Activated CD4-positive, alpha-beta T cell treated with anti-CD3 and anti-CD28 coated beads, Interleukin-2, amount 50 U/mL, for 24 hours (primary cell): ENCODE measurements at places on chromosomes 16 and 17.

GRCh38 chr16:72604375-72604774, 432.4 kb upstream of the PMFBP1 start:
- DNase-seq: no peak

GRCh38 chr17:37710344-37710886, 34.4 kb downstream of the HNF1B start:
- no peak for DNase-seq

DNA sequence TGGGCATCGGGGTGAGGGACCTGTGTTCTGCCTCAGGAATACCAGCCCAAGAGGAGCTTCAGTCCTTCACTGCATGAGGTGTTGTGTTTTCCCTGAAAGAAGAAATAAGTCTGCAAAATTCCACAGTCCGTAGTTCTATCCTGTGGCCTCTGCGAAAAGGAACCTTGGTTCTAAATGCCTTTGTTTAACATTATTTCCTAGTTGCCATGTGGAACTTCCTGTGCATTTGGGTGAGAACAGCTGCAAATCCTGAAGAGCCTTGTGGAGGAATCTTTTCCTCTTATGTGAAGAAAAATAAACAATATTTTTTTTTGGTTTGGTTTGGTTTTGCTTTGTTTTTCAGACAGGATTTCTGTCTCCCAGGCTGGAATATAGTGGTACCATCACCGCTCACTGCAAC, 9.8 kb downstream of the PSKH1 start:
- no peak for DNase-seq

DNA sequence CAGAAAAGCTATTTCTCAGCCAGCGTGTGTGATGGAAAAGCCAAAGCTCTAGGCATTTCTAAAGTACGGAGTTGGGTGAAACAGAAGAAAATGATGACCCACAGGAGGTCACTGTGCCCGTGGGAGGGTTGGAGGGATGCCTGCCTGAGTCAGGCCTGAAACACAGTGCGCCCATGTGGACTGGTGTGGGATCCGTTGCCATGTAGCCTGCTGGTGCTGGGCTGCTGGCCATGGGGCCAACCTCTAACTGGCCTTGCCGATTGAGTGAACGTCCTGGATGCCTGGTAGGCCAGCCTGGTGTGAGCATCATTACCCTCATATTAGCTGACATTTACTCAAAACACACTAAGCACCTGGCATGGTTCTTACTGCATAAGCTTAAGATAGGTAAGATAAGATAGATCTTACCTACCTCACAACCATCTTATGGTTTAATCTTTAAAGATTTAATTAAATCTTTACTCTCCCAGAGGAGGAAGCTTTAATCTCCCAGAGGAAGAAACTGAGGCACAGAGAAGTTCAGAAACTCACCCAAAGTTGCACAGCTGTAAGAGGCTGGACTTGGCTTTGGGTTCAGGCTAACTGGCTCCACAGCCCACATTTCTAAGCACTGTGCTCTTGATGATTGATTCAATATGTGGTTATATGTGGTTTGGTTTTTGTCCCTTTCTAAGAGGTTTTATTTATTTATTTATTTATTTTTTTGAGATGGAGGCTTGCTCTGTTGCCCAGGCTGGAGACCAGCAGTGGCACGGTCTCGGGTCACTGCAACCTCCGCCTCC, 15.7 kb downstream of the MGAT5B start:
- DNase-seq: no peak

DNA sequence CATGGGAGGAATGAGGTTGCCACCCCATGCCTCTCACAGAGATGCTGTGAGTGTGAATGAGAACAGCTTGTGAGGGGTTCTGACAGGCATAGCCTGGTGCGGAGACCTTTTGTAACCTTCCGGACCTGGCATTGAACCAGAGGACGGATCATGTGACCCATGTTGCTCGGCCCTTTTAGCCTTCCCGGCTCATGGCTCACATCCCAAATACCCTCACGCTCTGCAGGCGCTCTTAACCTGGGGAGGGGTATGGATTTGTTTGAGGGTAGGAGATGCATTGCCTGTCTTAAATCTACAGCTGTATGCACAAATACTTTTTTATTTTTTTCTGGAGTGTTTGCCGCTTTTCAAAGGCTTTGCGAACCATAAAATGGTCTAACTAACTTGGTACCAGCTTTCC, 102.4 kb upstream of the CRHR1 start:
- no peak for DNase-seq
